Anterior cingulate cortex (tissue), 58 donors: ENCODE measurements at places on chromosomes 1 and 21.

GRCh38 chr1:151145304-151146071, 943 bp downstream of the SEMA6C start:
- no peak for DNase-seq

DNA sequence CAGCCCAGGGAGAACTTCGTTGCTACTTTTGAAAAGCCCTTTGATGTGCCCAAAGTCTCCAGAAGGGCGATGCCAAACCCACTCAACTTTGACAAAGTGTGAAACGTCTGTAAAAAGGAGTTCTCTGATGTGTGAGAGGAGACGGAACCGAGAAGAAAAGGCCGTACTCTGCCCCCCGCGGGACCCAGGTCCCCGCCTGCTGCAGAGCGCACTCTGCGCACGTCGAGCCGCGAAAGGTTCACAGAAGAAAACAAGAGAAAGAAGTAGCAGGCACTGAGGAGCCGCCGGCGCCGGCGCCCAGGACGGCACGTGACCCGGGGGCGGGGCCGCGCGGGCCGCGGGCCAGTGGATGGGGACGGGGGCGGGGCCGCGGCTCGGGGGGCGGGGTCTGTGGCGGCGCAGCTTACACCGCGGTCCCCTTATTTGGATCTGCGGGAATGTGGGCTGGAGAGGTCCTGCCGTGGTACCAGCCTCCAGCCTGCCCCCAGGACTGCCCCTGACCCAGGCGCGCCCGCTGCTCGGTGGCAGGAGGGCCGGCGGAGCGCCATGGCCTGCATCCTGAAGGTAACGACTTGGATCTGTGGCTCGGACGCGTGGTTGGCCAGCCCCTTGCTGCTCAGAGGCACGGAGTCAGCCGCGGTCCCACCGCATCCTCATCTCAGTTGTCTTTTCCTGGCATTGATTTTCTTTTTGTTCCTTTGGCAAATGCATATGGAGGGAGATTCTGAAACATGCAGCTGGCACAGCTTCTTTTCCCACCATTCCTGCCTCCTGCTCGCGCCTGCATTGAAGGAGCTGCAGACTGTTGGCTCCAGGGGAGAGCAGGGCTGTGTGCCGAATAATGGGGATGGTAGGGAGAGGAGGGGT, at the start of gene ST6GALNAC3:
ST6GALNAC3 (plus strand) TSS at position 426 of the 867 bp plus-strand sequence.
- peak; percentile 85 for DNase-seq

- DNase-seq = no peak
Observed at GRCh38 chr1:92096317-92096716, 16.2 kb downstream of the BTBD8 start.

DNA sequence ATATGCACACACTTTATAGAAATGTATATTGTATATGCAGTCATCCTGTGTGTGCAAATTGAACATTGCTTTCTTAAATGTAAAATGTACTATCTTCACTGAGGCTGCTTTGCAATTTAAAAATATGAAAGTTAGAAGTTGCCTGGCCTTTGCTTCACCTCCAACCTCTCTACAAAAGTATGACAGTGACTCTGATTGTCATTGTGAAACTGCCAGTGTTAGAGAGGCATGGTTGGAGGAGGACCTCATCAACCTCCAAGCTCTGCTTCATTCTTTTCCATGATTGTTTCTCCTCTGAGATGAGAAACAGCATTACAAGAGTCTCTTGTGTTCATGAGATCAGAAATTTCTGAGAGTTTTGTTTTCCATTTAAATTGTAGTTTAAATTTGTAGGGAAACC, 185.5 kb downstream of the ZC3H11B start:
- no peak for DNase-seq
